Activated T-helper 1 cell treated with anti-CD3 and anti-CD28 coated beads, Interleukin-12 subunit alpha, Interleukin-12 subunit beta, Interleukin-2, Interleukin-4 antibody, amounts not matched to agents 30 ng/mL and 10 ng/mL and 1 ng/mL, durations not matched to agents 14 hours and 24 hours and 36 hours (primary cell): ENCODE measurements at places on chromosomes 2 and 18. TPM values are rescaled to one million over a fixed set of nuclear protein-coding genes. Genes with fewer than 3 reads are reported as not detected.

Gene NETO1
- total RNA-seq, result not detected in 2 replicates

Gene STARD6
- total RNA-seq, result 0.54 and 0.65 TPM in 2 replicates

Gene PLCD4
- 0.54 and 0.62 TPM in 2 replicates for total RNA-seq

Gene LYPD6
- not detected in 2 replicates for total RNA-seq

Gene PIEZO2
- not detected in 2 replicates for total RNA-seq

Gene POTEC
- total RNA-seq, result not detected in 2 replicates

Gene UGT1A5
- total RNA-seq, result not detected in 2 replicates

Gene UGT1A4
- not detected in 2 replicates for total RNA-seq

Gene DNAH7
- not detected in 2 replicates for total RNA-seq

Gene DTNA
- total RNA-seq, result not detected in 2 replicates

Gene EGR4
- 1.9 TPM in 2 replicates for total RNA-seq

Gene DSEL
- total RNA-seq, result 0.03 and 0.05 TPM in 2 replicates

Gene SNRPD1
- 170 and 173 TPM in 2 replicates for total RNA-seq

Gene LINC00305
- total RNA-seq, result not detected in 2 replicates

Gene UCN
- total RNA-seq, result 1.4 and 1.8 TPM in 2 replicates

Gene HMSD
- 19.7 and 27.8 TPM in 2 replicates for total RNA-seq

Gene SUCLG1
- 66.6 and 73.0 TPM in 2 replicates for total RNA-seq

Gene GALNT13
- not detected in 2 replicates for total RNA-seq

Gene ALPP
- not detected in 2 replicates for total RNA-seq

Gene MYO5B
- 0.12 TPM in 1 of 2 replicates, not detected in the other for total RNA-seq

Gene TXNDC2
- total RNA-seq, result 0.26 TPM in 1 of 2 replicates, not detected in the other

Gene BCL2
- 95.9 and 97.1 TPM in 2 replicates for total RNA-seq

Gene MRPL53
- total RNA-seq, result 118 and 124 TPM in 2 replicates

Gene TMEM17
- total RNA-seq, result 0.15 and 0.23 TPM in 2 replicates

Gene ITGB6
- not detected in 2 replicates for total RNA-seq

Gene PSTPIP2
- 19.2 and 23.6 TPM in 2 replicates for total RNA-seq

Gene RESP18
- not detected in 2 replicates for total RNA-seq

Gene KLHL14
- total RNA-seq, result not detected in 2 replicates

Gene SLC9A4
- 0.10 TPM in 1 of 2 replicates, not detected in the other for total RNA-seq

Gene UGT1A10
- total RNA-seq, result not detected in 2 replicates

Gene NDC80
- 41.2 and 42.6 TPM in 2 replicates for total RNA-seq

Gene MAPRE3
- total RNA-seq, result 3.1 and 3.7 TPM in 2 replicates

Gene VPS54
- 14.9 and 15.4 TPM in 2 replicates for total RNA-seq

Gene TMEFF2
- total RNA-seq, result not detected in 2 replicates

Gene AKAIN1
- total RNA-seq, result not detected in 2 replicates
